ENCODE measurements at places on chromosomes 7 and 10.

DNA sequence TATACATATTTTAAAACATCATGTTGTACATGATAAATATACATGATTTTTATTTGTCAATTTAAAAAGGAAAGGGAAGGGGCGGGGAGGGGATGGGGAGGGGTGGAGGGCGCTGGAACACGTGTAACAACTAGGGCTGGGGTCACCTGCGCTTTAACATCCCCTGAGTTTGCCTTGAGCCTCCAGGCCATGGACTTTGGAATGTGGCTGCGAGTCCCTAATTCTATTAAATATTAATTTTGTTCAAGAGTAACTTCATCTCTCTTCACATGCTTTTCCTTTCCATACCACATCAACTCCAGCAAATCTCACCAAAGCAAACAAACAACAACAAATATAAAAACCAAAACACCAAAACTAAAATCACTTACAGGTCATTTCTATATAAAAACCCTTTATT, 10.6 kb downstream of the IFIT5 start:
- DNase-seq, result no peak

DNA sequence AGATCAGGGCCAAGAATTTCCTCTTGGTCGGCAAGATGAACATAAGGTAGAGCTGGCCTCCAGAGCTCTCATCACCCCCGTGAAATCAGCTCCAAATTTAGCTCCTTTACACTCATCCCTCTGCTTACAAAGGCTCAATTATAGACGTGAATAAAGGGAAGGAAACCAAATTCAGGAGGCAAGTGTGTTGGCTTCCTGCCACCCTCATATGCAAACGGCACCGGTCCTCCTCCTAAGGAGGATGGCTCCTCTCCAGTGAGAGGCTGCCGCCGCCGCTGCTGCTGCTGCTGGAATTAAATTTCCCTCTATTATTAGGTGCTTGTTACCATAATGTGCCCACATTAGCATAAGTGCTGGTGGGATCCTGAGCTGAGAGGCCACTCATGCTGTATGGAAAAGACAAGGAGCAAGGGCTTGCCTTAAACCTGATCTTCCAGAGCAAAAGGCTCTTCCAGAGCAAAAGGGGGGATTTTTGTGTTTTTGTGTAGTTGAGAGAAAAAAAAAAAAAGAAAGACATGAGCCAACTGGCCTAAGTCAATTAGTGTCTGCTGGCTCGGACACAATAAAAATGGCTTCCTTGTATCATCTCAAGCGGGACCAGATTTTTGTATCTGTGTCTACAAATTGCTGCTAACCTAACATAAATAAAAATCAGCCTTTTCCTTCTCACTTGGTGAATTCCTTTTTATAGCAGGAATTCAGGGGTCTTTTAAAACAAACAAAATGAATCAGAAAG, 68.4 kb downstream of the CDHR3 start:
- no peak for DNase-seq

DNA sequence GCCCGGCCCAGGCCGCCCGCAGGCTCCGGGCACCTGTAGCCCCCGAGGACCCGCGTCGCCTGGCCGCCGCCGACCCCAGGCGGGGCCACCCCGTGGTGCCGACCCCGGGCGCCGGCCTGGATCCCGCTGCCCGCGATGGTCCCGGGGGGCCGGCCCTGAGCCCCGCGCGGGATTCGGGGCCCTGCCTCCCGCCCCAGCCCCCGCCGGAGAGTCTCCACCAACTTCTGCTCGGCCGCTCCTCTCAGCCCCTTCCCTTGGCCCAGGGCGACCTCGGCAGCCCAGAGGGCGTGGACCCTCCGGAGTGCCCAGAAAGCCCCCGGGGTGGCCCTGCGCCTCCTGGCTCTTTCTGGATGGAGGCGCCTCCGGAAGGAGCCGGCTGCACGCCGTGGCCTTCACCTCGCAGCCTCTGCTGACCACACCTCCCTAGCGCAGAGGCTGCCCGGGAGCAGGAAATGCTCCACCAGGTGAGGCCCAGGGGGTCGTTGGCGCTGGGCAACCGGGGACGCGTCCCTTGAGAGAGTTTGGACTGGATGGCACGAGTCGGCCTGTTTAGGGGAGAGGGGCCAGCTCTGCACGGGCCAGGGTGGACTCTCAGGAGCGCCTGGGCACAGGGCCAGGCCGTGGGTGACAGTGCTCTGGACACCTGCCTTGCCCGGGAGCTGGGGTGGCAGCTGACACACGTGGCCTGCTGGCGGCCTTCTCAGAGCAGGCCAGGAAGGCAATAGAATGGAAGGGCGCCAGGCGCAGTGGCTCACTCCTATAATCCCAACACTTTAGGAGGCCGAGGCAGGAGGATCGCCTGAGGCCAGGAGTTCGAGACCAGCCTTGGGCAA, 529 bp downstream of the ZNF853 start:
- no peak for DNase-seq

GRCh38 chr7:67484244-67484751, 487.7 kb downstream of the TYW1 start:
- DNase-seq, result no peak

- no peak for DNase-seq
Observed at GRCh38 chr7:159056737-159057136, 87.9 kb downstream of the VIPR2 start.

- no peak for DNase-seq
Observed at GRCh38 chr7:87479951-87480350, 4.5 kb upstream of the ABCB4 start.

DNA sequence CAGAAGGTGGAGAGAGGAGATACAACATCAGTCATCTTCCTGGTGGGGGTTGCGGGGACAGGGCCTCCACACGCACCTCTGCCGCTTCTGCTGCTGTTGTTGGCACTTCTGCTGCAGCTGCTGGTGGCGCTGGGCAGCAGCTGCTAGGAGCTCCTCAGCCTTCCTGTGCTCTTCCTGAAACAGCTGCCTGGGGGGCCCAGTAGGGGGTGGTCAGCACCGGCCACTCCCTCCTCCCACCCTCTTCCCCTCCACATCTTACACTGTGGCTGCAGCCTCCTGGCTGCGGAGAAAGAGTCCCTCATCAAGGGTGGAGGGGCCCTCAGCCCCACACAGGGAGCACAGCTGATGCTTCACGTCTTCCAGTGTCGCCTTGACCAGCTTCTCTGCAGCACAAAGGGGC, 9.9 kb downstream of the SYCE1 start:
- DNase-seq, result no peak

- DNase-seq, result no peak
Observed at GRCh38 chr7:80540836-80541235, 29.0 kb upstream of the GNAT3 start.

GRCh38 chr7:119761776-119762175, 511.2 kb upstream of the KCND2 start:
- no peak for DNase-seq

- no peak for DNase-seq
Observed at GRCh38 chr7:80643336-80643915, 5.0 kb downstream of the CD36 start.

DNA sequence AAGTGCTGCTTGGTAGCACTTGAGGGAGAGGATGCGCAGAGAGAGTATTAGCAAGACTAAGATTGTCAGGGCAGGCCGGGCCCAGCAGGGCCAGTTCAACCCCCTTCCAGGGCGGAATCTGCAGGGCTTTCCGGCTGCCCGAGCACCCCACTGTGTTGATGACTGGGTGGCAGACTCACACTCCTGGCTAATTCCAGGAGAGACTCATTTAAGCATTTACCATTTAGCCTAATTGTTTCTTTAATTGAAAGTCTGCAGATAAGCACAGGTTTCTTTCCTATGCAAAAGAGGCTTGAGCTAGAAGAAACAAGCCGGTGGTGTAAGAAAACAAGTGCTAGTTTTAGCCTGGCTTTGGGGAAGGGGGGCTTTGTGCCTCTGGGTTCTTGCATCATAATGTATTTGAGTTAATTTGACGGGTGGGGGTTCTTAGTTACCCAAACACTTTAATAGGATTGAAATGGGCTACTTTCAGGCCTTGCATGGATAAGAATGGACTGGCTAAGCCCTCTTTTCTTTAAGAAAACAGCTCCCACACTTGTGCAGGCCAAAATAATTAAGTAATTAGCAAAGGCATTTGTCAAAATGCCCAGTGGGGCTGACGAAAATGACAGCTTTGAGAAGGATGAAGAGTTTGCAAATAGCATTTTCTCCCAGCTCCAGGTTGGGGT, 201.3 kb downstream of the MYOF start:
- no peak for DNase-seq

DNA sequence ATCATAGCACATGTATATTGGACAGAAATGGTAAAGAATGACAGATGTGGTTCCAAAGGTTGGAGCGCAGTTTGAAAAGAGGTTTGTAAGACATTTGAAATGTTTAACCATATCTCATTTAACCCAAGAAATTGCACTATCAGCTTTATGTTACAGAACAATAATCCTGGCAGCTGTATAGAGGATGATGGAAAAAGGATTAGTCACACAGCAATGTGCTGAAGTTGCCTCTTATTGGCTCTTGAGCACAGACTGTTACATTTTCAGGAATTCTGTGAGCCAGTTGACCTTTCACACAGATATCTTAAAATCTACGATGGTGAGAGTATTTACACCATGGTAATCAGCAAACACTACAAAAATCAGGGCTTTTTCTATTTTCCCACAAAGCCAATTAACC, 3.9 kb downstream of the COG5 start:
- DNase-seq, result no peak

GRCh38 chr7:1041551-1042491, 2.5 kb upstream of the GPR146 start:
- DNase-seq, result no peak

DNA sequence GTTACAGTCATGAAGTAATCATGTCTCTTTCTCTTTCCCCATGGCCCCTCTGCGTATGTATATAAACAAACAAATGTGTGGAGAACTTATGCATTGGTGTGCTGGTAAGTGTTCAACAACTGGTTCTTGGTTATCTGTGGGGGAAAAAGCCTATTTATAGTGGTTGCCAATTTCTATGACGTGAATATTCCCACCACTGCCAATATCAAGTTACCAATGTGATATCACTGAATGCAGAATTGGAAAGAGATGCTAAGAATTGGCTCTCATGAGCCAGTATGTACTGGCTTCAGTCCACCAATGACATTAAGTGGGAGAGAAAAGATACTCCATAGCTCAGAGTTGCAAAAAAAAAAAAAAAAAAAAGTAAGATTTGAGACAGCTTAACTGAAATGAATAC, 399.7 kb downstream of the REEP3 start:
- no peak for DNase-seq

DNA sequence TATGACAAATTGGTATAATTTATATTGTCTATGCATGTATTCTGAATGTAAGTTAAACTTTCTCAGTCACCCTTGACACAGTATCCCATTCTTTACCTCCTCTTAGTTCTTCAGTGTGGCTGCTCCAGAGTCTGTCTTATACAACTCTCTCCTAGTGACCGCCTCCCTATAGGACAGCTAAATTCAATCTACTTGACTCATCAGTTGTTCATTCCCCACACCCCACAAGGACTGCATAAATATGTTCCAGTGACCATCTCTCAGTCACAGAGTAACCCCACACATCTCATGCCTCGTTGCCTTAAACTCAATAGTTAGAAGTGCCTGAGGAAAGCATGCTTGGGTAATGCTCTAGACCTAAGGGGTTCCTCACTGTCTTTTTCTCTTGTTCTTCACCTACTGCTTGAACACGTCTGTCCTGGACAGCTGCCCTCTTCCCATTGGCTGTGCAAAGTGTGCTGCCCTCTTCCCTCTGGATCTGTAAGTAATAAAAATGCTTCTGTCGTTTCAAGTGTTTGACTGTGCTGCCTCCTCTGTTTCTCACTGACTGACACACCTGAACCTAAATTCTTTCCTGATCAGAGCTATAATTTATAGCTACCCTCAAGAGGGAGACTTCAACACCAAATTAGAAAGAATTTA, 494.6 kb upstream of the GRM3 start:
- no peak for DNase-seq

DNA sequence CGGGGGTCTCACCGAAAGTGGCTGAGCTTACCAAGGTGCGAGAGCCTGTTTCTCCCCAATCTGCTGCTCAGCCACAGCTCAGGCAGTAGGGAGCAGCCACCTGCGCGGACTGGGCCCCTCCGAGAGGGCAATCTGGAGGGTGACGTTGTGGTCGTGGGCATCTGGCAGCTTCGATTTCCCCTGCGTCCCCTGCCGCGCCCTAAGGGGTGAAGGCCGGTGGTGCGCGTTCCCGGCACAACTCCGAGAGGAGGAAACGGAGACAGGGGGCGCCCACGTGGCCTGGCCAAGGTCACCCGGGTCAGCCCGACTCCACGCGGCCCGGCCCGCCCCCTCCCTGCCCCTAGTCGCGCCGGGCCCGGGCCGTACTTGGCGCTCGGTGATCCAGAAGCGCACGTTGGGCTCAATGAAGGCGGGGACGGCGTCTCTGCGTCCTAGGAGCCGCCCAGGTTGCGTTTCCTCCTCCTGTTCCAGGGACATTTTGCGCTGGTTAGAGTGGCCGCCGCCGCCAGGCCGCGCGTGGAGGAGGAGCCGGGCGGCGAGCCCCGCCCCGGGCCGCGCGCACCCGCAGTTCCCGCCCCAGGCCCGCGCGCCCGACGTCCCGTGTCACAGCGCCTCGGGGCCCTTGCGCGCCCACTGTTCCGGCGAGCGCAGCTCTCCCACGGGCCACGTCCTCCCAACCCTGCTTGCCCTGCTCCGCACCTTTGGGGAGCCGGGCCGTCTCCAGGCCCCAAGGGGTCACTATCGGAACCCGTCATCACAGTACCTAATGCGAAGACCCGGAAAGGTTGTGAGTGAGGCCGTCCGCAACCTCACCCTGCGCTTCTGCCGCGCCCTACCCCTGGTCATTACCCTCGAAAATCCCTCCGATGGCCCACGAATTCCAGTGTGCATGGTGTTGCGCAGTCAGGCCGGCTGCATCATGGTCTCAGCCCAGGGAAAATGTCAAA, at the start of gene SFXN4:
SFXN4 (minus strand) TSS at position 544 of the 947 bp plus-strand sequence; CDS start at position 477, 67 bp downstream.
- DNase-seq, result no peak

DNA sequence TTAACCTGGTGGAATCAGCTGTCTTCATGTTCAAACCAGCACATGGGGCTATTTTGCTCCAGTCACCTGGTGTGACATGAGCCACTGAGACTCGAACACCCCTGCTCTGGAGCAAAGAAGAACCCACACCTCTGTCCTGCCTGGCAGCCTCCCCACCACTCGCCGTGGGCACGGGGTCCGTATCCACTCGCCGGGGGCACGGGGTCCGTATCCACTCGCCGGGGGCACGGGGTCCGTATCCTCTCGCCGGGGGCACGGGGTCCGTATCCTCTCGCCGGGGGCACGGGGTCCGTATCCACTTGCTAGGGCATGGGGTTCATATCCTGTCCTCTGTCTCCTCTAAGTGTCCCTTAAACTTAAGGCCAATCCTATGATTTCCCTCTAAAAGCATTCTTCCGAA, 558.7 kb downstream of the PTPRN2 start:
- no peak for DNase-seq

GRCh38 chr7:144682581-144683280, 153.1 kb downstream of the TPK1 start:
- no peak for DNase-seq

DNA sequence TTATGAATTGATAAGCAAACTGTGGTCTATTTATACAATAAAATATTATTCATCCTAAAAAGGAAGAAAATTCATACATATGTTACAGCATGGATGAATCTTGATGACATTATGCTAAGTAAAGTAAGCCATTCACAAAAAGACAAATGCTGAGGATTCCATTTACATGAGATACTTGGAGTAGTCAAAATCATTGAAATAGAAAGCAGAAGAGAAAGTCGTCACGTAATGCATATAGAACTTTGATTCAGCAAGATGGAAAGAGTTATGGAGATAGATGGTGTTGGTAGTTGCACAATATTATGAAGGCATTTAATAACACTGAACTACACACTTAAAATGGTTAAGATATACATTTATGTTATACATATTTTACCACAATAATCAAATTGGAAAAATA, 309.7 kb upstream of the KLF6 start:
- DNase-seq, result no peak
